ENCODE measurements at places on chromosomes 13 and 19. TPM values are rescaled to one million over a fixed set of nuclear protein-coding genes. Genes with fewer than 3 reads are reported as not detected.

CGB1 gene
- polyA plus RNA-seq, result not detected

PLIN5 gene
- polyA plus RNA-seq, result 0.38 TPM

KIR3DL1 gene
- polyA plus RNA-seq, result not detected

PSG1 gene
- not detected for polyA plus RNA-seq

DNA sequence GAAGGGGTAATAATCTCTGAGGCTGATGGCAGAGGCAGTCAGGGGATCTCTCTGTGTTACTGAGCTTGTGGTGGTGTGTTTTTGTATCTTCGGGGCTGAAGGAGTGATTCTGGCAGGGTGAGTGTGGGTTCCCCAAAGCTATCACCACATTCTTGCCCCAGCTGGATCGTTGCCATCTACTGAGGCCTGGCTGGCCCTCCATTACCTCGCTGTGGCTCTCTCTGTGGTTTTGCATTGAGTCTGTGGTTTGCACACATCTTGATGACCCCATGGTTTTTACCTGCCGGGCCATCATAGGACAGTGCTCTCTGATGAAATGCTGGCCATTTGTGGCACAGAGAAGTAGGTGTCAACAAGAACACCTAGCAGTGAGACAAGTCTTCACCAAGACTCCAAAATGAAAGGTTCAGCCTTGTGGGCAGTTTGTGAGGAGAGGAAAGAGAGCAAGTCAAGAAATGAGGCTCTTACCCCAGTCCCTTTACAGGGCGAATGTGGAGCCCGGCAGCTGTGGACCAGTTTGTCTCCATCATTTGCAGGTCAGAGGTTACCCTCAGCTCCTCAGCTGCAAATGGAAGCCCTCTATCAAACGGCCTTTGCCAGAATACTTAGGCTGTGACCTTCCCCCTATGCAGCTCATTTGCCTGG lies 69.0 kb upstream of the NPAS1 start:
- no peak for DNase-seq
- no peak overlapping the region for H3K27ac ChIP-seq
- peaks cover 12% of the 10 kb centered on the region for H3K4me1 ChIP-seq
- H3K27me3 ChIP-seq, result no peaks in the 10 kb centered on the region

Data from aorta (tissue), 5 donors.